ENCODE measurements at places on chromosomes 7 and 10.

GRCh38 chr7:111919631-111920179 is 286.5 kb downstream of the DOCK4 start:
- DNase-seq, result peak; percentile 25

DNA sequence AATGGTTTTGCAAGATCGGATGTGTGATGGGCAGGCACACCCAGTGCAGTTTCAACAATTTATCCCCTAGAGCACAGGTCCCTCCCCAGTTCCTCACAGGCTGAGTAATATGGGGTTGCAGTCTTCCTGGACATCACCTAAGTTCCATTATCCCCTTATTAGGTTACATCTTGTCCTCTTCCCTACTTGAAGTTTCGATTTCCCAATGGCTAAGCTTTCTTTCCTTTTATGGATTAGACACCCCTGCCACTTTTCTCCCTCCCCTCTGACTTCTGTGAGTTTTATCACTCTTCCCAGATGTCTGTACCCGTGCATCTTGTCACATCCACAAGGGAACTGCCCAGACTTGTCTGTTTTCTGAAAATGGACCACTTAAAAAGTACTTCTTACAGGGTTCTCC is 2.4 kb upstream of the NIPSNAP2 start:
- DNase-seq, result peak; percentile 51

GRCh38 chr7:143492799-143493739 is 15.4 kb downstream of the TAS2R41 start:
- DNase-seq, result peak; percentile 59

DNA sequence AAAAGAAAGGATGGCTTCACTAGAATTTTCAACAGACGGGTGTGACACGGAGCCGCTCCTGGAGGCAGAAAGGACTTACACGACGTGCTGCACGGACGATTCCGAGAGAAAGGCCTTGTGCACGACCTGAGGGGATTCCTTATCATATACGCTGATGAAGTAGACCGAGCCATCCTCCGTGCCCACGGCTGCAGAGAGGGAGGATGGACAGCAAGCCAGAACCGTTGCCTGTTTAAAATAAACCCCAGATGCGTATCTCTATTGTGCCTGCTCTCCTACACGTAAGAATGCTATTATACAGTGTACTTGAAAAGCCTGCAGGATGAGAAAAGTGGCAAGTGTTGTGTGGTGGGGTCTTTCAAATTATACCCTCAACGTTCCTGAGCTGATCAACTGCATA is 38.4 kb downstream of the CFAP43 start:
- DNase-seq, result no peak

DNA sequence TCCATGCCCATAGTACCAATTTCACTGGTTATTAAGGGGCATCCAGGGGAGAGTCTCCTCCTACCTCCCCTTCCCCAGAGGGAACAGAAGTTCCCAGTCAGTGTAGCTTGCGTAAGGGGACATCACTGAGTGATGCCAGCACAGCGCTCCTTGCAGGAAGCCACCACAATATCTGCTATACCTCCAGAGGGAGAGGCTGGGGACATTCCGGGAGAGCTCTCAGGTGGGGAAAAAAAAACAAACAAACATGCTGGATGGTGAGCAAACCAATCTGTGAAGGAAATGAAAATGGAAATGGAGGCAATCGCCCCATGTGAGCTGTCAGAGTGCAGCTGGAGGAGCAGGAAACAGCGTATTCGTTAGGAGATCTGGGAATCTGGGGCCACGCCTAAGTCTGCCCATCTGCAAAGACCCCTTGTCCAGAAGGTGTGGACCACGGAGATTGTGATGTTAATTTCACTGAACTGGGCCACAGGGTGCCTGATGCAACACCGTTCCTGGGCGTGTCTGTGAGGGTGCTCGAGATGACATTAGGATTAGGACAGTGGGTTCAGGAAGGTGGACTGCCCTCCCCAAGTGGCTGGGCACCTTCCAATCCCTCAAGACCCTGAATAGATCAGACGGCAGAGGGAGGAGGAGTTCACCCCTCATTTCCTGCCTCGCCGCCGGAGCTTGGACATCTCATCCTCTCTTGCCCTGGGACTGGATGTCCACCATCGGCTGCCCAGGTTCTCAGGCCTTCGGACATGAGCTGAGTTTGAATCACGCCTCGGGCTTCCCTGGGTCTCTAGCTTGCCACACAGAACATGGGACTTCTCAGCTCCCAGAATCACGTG is 30.5 kb downstream of the GNA12 start:
- DNase-seq, result no peak

- no peak for DNase-seq
These were observed 13.5 kb upstream of the MSRB2 start for GRCh38 chr10:23081891-23082290.

DNA sequence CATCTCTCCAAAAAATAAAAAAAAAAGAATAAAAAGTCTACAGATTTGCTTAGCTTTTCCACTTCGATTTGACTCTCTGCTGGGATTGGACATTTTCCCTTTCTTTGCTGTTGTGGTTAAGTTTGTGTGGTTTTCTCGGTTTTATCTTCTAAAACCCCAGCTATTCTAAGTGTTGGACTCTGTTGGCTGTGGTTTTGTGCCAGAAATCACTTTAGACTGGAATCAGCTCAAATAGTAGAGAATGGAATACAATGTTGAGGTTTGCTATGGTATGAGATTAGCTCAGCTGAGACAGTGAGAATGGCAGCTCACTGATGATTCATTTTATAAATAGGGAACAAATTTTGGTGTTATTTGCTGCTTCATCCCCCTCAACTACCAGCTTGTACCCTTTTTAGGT is 116.0 kb downstream of the BUB3 start:
- DNase-seq, result peak; percentile 92

- DNase-seq, result no peak
These were observed 77.9 kb downstream of the CARD11 start for GRCh38 chr7:2965745-2966270.

DNA sequence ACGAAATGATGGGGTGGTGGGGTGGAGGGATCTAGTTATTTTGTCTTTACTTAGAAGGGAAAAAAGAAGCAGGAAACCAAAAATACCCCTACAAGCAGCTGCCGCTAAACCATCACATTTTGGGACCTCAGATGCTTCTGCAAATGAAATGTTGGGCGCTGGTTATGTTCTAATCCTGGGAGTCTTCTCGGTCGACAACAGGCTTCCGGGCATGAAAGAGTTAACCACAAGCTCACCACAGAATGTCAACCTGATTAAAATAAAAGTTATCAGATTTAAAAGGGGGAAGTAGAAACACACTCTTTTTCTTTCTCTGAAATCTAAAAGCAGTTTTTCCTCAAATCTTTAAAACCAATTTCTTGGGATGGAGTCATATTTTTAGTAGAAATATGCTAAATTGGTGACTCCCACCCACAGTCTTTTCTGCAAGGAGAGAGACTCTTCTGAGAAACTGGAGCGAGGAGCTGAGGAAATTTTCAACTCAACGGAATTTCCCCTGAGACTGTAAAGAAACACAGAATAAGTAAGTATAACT is 16.8 kb downstream of the IL2RA start:
- DNase-seq, result no peak

DNA sequence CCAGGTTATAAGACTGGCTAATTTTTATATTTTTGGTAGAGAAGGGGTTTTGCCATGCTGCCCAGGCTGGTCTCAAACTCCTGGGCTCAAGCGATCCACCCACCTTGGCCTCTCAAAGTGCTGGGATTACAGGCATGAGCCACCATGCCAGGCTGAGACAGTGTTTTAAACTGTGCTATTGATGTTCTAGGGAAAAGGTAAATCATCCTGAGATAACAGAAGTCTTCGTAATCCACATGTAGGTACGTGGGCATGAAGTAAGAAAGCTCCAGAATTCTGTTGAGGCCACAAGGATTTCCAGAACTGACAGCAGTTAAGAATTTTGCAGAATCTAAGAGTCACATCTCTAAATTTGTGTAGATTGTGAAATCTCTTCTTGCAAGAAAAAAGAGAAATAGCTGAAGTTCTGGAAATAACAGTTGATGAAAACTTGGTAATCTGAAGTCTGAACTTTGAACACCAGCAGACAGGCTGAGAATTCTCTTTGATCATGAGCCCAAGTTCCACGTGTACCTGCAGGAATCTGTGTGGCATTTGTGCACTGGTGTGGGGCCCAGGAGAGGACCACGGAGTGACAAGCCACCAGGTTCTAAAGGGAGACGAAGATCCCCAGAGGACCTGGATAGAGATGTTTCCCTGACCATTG is 24.6 kb downstream of the C7orf33 start:
- DNase-seq, result no peak

GRCh38 chr10:21705828-21706176 is 171.8 kb downstream of the MLLT10 start:
- no peak for DNase-seq

DNA sequence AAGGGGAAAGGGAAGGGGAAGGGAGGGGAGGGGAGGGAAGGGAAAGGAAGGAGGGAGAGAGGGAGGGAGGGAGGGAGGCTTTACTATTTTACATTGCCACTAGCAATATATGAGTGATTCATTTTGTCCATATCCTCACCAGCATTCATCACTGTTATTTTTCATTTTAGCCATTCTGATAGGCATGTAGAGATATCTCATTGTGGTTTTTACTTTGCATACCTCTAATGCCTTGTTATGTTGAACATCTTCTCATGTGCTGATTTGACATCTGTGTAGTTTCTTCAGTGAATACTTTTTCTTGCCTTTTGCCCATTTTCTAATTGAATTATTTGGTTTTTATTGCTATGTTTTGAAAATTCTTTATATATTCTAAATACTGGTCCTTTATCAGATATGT is 52.7 kb downstream of the GCC1 start:
- peak; percentile 11 for DNase-seq

- DNase-seq, result no peak
These were observed 34.2 kb upstream of the C10orf90 start for GRCh38 chr10:126704649-126705048.

GRCh38 chr10:49180444-49180860 is 7.7 kb downstream of the TMEM273 start:
- no peak for DNase-seq

DNA sequence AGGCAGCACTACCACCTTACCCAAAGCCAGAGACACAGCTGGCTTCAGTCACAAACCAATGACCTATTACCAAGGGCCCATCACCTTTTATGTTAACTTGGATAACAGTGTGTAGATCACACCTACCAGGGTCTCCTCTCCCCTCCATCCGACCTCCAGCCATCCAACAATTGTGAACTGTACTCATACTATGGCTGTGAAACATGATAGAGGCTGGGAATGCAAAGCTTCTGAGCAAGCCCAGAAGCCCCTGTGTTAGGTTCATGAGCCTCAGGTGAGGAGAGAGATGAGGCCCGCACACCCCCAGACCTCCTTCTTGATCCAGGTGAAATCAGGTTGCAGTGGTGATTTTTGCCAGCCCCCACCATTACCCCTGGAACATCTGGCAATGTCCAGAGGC is 47.7 kb downstream of the PNLIPRP2 start:
- no peak for DNase-seq

DNA sequence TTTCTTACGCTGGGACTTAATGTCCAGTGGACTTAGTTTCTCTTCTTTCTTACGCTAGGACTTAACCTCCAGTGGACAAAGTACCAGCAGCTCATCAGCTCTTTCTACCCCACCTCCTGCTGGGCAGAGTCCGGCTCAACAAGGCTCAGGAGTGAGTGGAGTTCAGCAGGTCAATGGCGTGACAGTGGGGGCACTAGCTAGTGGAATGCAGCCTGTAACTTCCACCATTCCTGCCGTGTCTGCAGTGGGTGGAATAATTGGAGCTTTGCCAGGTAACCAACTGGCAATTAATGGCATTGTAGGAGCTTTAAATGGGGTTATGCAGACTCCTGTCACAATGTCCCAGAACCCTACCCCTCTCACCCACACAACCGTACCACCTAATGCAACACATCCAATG is 199.7 kb downstream of the MLLT10 start:
- peak; percentile 27 for DNase-seq

GRCh38 chr10:118742782-118743181 is 12.0 kb downstream of the CACUL1 start:
- DNase-seq, result peak; percentile 79
